ENCODE measurements at places on chromosomes 1 and 21.

DNA sequence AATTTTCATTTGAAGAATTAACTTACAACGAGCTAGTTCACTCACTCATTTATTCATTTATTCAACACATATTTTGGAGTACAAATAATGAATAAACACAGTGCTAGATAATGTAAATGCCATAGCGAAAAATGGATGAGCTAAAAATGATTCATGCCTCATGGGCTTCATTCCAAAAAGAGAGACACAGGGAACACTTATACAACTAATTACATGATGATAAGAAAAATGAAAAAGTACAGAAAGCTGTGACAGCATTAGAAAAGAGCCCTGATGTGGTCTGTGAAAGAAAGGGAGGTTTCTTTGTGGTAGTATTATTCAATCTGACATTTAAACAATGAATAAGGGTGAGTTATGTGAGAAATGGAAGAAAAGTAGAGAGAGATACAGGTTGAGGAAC lies 726.4 kb downstream of the AMY1C start:
- no peak for DNase-seq

DNA sequence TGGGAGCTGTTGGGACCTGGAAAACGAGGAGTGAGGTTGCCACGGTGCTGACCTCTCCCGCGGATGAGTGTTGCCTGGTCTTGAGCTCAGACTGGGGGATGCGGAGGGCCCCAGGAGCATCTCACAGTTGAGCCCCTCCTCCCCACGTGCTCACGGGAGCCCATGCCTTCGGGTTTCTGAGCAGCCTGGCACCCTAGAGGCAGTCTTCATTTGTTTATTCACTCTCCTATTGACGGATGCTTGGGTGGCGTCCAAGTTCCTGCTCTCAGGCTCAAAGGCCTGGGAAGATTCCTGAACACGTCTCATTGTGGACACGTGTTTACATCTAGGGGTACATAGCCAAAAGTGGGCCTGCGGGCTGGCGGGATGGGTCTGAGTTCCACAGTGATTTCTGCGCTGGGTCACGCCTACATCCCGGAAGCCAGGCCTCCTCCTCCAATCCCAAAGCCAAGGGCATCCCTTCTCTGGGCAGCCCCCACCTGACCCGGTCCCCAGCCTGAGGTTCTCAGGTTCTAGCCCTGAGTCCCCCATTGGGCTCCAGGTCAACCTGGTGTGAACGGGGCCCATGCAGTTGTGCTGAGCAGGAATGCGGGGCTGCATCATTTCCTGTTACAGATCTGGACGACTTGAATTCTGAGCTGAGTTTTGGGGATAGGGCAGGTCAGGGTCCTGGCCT lies 14.7 kb downstream of the WNT3A start:
- no peak for DNase-seq

- DNase-seq, result no peak
These were observed 54.8 kb upstream of the USP1 start for GRCh38 chr1:62381831-62382657.

DNA sequence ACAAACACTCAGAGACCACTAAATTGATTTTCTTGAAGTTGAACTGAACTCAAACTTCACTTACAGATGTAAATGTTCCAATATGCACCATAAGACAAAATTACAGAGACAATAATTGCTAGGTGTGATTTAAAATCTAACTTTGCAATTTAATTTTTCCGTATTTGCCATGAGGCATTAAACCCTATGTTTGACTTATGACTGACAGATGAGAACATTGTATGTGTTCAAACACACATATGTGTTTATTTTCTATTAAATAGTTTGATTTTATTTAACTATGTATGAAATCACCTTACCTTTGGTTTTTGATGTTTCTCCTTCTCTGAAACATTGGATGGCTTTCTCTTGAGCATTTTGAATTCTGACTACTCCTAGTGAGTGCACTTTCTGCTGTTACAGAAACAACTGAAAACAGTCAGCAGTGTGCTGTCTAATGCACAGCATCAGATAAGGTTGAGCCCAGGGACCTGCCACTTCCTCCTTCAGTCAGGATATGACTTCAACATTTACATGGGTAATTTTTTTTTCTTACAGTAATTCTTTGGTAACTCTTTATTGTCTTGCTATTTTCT lies at the start of gene SAMSN1:
Gene SAMSN1 (minus strand): TSS at position 410 of the 575 bp plus-strand sequence. CDS start 54 bp downstream, at position 356.
- DNase-seq, result peak; percentile 40

DNA sequence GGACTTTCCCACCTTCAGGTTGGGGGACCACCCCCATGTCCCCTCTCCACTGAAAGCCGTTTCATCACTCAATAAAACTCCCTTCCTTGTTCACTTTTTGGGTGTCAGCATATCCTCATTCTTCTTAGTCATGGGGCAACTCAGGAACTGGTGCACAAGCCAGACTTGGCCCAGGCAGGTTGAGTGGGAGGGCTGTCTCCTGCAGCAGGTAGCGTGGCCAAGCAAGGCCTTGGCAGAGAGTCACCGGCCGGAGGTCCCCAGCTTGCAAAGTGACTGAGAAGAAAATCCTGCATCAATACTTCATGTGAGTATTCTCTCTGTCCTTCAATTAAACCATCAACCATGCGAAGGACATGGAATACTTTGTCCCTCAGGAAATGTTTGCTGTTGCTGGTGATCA lies 148.9 kb downstream of the RHOU start:
- DNase-seq, result no peak

- DNase-seq, result no peak
These were observed 79.7 kb upstream of the RUNX3 start for GRCh38 chr1:25009671-25010262.

- no peak for DNase-seq
These were observed 57.6 kb downstream of the DNM3 start for GRCh38 chr1:171898941-171899340.

- no peak for DNase-seq
These were observed 242.3 kb downstream of the TOMM20 start for GRCh38 chr1:234886081-234886984.

DNA sequence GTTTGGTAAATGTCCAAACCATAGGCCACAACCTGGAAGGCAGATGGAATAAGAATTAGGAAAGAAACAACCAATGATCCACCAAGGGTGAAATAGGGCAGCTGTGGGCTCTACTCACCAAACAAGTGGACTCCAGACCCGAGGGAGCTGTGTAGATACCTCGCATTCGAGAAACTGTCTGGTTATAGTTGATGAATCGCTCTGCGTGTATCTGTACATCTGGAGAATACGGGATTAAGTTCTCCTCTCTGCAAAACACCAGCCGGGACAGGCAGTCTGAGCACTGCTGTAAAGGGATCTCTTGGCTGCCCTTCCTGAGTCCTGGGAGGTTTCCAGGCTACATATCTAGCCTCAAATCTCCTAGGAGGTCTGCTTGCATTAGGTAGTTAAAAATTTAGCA lies 9.4 kb upstream of the UBR4 start:
- no peak for DNase-seq

- DNase-seq, result no peak
These were observed 196.0 kb downstream of the RPS6KC1 start for GRCh38 chr1:213247038-213247437.

GRCh38 chr1:30100524-30100862 lies 622.9 kb downstream of the MATN1 start:
- DNase-seq, result no peak

GRCh38 chr1:27029517-27029916 lies 16.9 kb upstream of the TENT5B start:
- DNase-seq, result no peak

- DNase-seq, result no peak
These were observed 32.6 kb downstream of the HSD3B2 start for GRCh38 chr1:119447344-119448126.

DNA sequence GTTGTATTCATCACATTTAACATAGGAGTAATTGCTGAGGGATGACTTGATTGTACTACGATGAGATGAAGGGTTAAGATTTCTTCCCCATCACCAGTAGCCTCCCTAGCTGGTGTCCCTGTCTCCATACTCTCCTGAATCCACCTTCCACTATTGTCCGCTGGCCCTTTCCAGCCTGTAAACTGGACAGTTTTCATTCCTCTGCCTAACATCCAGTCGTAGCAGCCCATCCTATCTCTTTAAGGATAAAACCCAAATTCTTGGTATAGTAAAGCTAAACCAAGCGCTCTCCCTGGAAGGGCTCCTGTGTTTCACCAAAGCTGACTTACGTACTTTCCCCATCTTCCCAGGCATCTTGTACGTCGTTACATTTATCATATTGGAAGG lies 670 bp downstream of the COX20 start:
- DNase-seq, result no peak

DNA sequence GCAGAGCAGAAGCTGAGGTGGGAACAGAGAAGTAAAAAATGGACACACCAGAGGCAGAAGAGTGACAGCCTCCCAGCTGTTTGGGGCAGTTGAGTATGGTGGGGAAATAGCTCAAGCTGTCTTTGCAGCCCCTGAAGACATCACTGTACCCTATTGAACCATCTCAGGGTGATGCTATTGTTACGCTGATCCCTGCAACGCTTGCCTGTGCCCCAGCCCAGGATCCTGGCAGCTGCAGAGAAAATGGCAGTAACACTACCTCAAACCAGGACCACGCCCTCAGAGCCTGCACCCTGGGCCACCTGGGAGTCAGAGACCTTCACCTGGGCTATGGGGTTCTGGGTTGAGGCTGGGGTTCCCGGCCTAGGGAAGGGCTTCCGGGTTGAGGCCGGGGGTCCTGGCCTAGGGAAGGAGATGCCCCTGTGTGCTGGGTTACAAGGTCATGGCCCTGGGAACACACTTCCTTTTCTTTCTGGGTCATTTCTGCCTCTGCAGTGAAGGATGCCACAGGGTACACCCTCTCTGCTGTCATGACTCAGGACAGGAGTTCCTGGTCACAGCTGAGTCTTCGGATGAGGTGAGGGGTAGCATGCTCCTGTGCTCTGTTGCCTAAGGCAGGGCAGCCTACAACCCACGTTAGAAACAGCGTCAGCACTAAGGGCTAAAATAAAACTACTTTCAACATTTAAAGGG lies 11.6 kb downstream of the BSND start:
- no peak for DNase-seq
